ENCODE measurements at places on chromosomes 5 and 9.

GRCh38 chr9:121681404-121681803, 30.0 kb downstream of the DAB2IP start:
- no peak for DNase-seq

GRCh38 chr9:134571946-134572917, 69.4 kb upstream of the COL5A1 start:
- DNase-seq = no peak

GRCh38 chr5:138078006-138078643, 5.7 kb upstream of the WNT8A start:
- no peak for DNase-seq

DNA sequence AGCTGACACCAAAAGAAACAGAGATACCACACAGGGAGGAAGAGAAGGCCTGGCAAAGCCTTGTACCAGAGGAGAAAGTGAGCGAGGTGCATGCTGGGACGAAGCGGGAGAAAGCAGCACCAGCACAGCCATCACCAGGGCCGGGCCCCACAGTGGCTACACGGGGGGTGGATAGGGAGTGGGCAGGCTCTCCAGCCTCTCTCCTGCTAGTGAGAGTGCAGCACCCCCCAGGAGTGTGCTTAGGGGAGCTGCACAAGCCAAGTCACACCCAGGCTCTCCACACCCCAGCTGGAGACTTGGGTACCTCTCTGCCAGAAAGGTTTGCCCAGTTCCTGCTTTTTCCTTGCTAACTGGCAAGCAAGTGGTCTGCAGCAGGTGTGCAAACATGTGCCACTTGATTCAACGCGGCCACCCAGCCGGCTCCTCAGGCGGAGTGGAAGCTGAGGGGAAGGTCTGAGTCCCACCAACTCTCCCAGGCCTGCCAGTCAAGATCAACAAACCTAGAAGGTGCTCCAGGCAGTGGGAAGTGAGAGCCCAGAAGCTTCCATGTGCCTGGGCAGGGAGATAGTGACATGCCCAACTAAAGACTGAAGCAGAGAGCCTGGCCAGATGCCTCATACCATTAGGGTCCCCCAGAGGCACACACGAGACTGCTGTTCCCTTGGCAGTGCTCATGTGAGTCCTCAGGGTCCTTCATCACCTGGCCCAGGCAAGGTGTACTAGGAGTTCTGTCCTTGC, 39.9 kb downstream of the BICD2 start:
- DNase-seq = no peak

DNA sequence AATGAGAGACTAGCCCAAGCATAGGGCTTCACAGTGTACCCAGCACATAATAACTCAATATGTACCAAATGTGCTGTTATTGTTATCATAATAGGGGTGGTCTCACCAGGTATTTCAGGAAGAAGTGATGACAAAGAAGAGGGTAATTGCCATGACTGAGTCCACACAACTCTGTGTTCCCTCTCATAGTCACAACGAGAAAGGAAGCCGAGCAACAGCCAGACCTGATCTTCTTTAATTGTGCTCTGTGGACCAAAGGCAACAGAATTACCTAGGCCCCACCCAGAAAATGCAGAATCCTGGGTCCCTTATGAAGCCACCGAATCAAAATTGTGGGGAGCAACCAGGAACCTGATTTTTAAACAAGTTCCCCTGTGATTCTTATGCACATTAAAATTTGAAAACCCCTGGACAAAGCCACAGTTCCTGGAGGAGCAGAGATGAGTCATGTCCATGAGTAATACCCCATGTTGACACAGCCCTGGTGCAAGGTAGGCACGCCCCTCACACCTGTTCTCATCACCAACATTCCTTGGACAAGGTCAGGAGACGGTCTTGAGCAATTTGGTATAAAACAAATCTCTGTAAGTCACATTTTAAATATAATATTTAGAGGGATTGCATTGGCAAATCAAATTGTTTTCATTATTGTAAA, 5.2 kb downstream of the FGF1 start:
- DNase-seq = no peak

DNA sequence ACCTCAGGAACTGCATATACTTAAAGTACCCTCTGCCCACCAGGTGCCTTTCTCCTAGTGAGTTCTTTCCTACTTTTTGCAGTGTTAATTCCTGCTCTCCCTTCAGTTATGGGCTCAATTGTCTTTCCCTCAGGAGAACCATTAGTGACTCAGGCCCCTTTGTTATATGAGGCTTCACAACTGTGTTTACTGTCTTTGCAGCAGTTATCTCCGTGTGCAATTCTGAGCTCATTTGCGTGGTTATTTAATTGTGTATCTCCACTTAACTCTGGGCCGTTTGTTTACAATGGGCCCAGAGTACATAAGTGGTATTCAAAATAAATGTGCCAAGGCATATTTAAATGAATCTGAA, 9.6 kb downstream of the FBXO38 start:
- DNase-seq = no peak

GRCh38 chr9:68694125-68694524, 10.9 kb upstream of the PIP5K1B start:
- no peak for DNase-seq

DNA sequence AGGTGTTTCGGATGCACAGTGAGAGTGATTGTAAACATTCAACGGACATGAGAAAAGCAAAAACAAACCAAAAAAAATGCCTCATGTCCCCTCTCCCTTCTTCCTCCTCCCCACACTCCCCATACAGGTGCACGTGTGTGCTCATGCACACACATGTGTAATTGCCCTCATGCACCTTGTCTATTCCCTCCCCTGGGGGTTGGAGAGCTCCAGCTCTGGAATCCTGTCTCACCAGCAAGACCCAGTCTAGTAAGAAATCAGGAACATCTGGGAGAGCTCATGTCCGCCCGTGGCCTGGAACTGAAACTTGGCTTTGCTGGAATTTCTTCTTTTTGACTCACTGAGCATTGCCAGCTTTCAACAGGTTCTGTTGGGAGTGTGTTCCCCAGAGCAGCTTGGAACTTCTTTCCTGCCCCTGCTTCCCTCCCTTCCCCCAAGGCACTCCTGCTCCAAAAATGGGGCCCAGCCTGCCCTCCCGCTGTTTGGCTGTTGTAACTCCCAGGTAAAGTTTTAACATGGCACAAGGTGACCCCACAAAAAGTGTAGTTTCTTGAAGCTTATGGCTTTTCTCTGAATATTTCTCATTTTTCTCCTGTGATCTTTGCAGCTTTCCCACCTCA, 190.1 kb downstream of the NR3C1 start:
- DNase-seq = no peak

- DNase-seq = no peak
Measured at GRCh38 chr5:174642816-174643405, 81.5 kb upstream of the MSX2 start.

DNA sequence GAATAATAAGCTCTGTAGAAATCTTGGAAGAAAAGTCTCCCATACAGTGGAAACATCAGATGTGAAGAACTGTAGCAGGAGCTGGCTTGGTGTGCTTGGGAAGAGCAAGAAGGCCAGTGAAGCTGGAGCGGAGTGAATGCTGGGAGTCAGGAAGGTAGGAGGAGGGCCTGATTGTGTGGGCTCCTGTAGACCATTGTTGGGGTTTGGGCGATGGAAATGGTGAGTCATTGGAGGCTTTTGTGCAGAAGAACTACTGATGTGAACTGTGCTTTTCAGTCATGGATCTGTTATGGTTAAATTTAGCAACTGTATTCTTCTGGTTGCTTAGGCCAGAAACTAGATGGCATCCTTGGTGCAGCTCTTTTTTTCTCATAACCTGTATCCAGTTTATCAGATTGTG, 2.3 kb downstream of the ICE1 start:
- DNase-seq = no peak

GRCh38 chr5:134877159-134877558, 3.0 kb downstream of the TXNDC15 start:
- no peak for DNase-seq

- DNase-seq = peak; percentile 82
Measured at GRCh38 chr5:21236971-21237427, 1249.0 kb upstream of the CDH18 start.

DNA sequence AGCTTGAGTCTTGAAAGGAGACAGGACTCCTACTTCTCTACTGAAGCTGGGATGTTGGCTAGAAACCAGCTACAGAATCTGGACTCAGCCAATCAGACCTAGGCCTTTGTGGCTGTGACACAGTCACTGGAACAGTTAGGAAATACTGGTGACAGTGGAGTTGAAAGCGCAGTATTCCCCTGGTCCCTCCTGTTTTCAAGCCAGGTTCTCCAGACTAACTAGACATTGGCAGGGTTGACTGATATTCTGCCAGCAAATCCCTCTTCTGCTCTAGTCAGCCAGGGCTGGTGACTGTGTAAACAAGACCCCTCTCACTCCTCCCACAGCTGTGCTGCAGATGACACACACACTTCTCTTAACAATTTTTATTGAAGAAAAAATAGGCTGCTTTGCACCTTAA, 8.7 kb downstream of the SHROOM1 start:
- no peak for DNase-seq

DNA sequence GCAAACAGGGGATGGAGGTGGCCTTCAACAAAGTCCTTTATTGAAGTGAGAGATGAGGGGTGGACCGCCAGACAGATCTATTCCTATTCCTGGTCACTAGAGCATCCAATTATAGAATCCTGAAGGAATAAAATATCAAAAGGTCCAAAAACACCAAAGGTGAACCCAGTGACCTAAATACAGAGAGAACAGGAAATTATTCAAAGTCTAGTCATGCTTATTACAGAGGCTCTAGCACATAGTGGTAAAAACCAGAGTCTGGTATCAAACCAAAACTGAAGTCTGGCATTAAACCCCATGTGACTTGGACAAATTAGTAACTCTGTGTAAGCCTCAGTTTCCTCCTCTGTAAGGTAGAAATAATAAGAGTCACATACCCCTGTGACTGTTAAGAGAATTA, 100.5 kb upstream of the SNX2 start:
- no peak for DNase-seq

DNA sequence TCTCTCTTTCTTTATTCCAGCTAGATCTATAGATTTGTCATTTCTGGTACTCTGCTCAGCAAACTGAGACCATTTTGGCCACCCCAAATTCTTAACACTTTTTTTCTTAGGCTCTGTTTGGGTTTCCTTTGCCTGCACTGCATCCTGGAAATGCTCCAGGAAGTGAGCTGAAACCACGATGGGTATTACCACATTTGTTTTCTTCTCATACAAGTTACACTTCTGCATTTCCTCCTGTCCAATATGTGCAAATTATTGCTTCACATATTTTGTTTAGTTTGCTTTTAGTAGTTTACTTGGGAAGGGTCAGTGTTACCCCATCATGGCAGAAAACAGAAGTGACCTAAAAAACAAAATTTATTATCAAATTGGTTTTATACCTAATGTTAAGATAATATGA, 498.6 kb upstream of the GRIN3A start:
- DNase-seq = no peak

GRCh38 chr5:15267966-15268365, 232.0 kb upstream of the FBXL7 start:
- DNase-seq = no peak

GRCh38 chr9:16833296-16833835, 37.1 kb downstream of the BNC2 start:
- DNase-seq = no peak
